ENCODE measurements at places on chromosomes 4 and X.

DNA sequence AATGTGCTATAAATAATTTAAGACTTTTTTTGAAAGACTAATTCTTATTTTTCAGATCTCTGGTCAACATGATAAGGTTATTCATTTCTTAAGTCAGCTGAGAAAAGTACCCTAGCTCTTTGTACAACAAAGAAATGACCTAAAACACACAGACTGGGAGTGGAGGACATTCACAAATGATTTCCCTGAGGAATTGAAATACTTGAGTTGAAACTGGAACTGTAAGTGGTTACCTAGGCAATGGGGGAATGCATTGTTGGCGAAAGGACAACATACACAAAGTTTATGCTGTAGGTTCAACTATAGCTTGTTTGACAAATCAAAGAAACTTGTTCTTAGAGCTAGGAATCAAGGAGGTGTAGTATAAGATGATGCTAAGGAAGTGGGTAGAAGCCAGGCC, 915.5 kb downstream of the FAT4 start:
- no peak for DNase-seq

- no peak for DNase-seq
Observed at GRCh38 chr4:74127745-74128144, 28.8 kb upstream of the CXCL2 start.

GRCh38 chr4:90792696-90793095, 665.5 kb downstream of the CCSER1 start:
- DNase-seq: no peak

DNA sequence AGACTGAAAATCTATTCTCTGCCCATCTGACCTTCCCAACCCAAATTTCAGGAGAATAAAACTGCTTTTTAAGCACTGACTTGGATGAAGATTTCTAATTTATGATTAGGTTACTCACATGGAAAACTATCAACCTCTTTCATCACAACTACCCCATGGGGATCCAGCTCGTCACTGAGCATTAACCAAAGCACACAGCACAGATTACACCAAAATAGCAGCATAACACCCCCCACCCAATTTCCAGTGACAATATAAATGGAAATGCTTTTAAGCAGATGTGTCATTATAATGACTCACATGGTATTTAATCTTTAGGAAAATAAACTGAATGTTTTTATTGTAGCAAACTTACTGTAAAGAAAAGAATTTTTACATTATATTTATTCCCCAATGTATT, 9.7 kb downstream of the SERTM2 start:
- no peak for DNase-seq

GRCh38 chrX:129779747-129780146, at the start of gene SASH3:
SASH3 (plus strand) TSS chrX:129779949; CDS start chrX:129780098, 149 bp downstream.
- no peak for DNase-seq

DNA sequence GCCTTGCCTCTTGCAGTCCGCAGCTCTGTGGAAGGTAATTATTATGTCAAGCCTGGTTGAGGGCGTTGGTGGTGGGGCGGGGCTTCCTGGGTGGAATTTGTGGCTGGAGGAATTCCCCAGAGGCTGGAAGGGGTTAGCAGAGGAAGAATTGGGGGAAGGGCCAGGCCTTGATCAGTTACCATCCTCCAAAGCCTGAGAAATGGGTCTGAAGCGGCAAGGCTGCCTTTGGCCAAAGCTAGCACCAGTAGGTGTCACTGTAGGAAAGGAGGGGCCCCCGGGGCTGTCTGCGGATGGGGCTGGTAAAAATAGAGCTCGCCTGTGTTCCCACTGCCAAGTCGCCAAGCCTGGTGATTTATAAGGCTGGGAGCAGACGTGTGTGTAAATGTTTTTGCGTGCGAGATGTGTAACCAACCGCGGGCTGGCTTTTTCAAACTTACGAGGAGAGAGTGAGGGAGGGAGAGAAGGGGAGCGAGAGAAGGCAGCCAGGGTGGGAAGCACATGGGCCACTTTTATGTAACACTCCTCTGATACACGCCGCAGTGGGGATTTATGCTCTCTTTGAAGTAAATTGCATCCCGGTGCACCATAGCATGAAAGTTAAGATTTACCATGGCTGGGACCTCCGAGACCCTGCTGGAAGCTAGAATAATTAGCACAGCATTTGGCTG, 367.0 kb downstream of the BCOR start:
- DNase-seq: peak; percentile 71

GRCh38 chr4:35151816-35152572, 1092.3 kb downstream of the ARAP2 start:
- DNase-seq: no peak

- DNase-seq: no peak
Observed at GRCh38 chr4:101515566-101515965, 168.2 kb upstream of the PPP3CA start.

GRCh38 chr4:27154706-27155105, 294.1 kb downstream of the STIM2 start:
- DNase-seq: peak; percentile 59

GRCh38 chr4:100240008-100240407, 49.7 kb upstream of the DDIT4L start:
- no peak for DNase-seq

DNA sequence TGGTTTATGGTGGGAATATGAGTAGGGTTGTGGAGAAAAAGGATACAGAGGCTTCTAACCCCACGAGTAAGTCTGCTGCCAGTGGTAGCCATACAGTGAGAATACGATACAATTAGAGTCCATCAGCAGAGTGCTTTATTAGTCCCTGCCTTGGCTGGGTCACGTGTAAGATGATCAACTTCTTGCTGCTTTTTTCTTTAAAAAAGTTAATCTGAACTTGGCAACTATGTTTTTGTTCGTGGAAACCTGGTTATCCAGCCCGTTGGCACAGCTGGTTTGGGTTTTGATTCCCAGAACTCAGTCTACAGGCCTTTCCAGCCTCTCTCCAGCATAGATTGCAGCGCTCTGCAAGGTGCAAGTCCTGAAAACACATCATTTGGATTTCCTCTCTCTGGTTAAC, 53.1 kb upstream of the LSM6 start:
- DNase-seq: no peak

DNA sequence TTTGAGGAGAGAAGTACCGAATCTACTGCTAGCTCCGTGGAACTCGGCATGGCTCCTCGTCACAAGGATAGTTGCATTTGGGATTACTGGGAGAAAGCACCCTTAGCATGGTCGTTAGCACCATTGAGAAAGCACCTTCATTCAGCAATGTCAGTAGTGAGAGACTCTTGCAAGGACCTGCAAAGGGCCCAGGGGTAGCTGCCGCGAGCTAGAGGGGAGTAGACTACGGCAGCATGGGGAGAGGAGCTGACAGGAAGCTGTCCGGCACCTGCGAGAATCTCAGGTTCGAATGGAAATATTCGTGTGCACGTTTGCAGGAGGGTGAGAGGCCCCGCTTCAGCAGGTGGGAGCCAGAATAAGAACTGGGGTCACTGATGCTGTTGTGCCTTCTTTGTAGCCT, 20.2 kb downstream of the TLR10 start:
- no peak for DNase-seq

- no peak for DNase-seq
Observed at GRCh38 chr4:17072483-17072882, 174.0 kb upstream of the LDB2 start.

GRCh38 chr4:100063355-100063754, 113.3 kb upstream of the H2AZ1 start:
- no peak for DNase-seq

DNA sequence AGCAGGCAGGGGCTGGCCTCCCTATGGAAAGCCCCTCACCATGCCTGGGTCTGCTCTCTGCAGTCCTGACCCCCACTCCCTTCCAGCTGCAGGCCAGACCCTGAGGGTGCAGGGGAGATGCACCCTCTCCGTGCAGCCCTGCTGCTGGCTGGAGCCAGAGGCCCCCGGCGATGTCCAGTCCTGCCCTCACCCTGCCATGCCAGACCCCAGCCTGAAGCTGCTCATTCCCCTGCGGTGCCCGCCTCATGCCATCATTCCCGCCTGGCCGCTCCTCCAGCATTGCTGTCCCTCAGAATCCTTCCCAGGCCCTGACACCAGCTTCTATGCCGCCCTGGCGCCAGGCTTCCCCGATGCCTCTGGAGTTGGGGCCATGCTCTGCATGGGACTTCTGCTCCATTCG, 72.4 kb downstream of the SORCS2 start:
- DNase-seq: no peak

DNA sequence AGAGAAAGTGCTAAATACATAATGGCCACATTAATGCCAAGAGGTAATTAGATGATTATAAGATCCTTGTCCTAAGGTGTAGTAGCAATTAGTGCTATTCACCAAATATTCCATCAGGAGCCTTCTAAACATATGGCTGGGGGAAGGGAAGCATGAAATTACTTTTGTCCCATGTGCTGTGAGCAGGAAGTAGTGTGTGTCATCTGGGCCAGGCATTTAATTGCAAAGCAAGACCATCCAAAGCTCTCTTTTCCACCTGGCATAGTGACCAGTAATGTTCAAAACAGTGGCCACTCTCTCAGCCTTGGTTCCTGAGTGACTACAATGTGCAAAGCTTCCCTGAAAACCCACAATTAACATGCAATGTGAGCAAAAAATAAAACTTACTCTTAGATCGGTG, 144.2 kb upstream of the FAM241A start:
- no peak for DNase-seq

DNA sequence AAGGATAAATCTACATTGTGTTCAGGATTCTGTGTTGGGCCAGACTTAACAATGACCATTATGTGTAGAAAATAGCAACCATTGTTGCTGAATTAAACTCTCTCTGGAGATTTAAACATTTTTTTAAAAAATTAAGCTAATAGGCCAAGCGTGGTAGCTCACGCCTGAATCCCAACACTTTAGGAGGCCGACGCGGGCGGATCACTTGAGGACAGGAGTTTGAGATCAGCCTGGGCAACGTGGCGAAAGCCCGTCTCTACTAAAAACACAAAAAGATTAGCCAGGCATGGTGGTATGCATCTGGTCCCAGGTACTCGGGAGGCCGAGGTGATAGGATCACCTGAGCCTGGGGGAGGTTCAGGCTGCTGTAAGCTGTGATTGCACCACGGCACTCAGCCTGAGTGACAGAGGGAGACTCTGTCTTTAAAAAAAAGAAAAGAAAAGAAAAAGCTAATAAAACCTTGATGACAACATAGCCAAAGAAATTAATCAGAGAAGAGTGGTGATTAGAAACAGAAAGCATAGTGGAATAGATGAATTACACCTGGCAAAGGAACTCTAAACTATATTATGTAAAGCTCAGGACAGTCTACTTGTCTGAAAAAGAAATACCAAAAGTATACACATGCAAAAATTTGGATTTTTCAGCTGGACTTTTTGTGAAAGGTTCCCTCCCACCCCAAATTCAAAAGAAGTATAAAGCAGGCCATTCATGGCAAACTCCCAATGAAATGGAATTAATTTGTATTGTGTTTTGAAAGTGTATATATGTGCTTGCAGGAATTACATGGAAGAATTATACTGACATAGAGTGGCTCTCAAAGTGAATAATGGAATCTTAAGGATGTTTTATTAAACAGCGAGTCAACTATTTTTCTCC, 21.9 kb downstream of the PLS3 start:
- no peak for DNase-seq

Measured in fibroblast of skin of left biceps (primary cell).